ENCODE measurements at places on chromosomes 16 and 17. TPM values are rescaled to one million over a fixed set of nuclear protein-coding genes. Genes with fewer than 3 reads are reported as not detected.

Gene PRSS33
- total RNA-seq, result not detected

- DNase-seq, result no peak
- no peak overlapping the region for H3K27ac ChIP-seq
- no peaks in the 10 kb centered on the region for H3K36me3 ChIP-seq
- no peak overlapping the region for H3K4me3 ChIP-seq
- H3K4me1 ChIP-seq, result no peaks in the 10 kb centered on the region
Observed at GRCh38 chr17:70901870-70902269, 732.5 kb downstream of the KCNJ2 start.

Gene MGAT5B
- 7.4 TPM for total RNA-seq

Gene FOXJ1
- total RNA-seq, result 5.5 TPM

Gene TBC1D3G
- total RNA-seq, result 1.2 TPM

Gene PRSS22
- 7.7 TPM for total RNA-seq

DNA sequence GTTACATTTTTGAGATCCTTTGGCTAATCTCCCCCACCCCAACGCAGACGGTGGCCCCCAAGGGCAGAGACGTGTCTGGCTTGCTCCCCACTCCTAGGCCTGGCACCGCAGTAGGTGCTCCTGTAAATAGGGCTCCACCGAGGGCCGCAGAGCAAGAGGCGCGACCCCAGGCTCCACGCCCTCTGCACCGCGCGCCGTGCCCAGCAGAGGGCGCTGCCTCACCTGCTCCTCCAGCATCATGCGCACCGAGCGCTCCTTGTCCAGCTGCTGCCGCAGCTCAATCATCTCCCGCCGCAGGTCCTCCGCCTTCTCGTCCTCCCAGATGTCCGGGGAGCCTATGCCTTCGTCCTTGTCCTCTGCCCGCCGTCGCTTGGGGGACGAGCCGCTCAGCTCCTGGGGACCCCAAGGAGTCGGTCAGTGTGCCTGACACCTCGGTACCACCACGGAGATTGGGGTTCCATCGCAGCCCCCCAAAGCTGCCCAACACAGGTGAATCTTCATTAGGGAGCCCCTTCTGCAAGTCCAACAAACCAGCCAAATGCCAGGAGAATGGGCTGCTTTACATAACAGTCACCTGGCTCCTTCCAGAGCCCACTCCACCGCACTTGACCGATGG lies 11.2 kb downstream of the TFAP4 start:
- H3K4me1 ChIP-seq, result peaks cover 4% of the 10 kb centered on the region
- DNase-seq, result peak; percentile 17
- no peaks in the 10 kb centered on the region for H3K27me3 ChIP-seq
- H3K36me3 ChIP-seq, result no peaks in the 10 kb centered on the region
- no peak overlapping the region for H3K4me3 ChIP-seq

GRCh38 chr16:24540602-24541210 lies 1.3 kb downstream of the RBBP6 start:
- DNase-seq, result peak; percentile 10
- H3K27me3 ChIP-seq, result no peaks in the 10 kb centered on the region
- peaks cover 5% of the 10 kb centered on the region for H3K36me3 ChIP-seq
- H3K4me3 ChIP-seq, result peak overlapping the region; percentile 97
- H3K27ac ChIP-seq, result peak overlapping the region; percentile 100

Gene DYNLRB2
- 11.6 TPM for total RNA-seq

GRCh38 chr17:56910509-56911235 lies 3.2 kb downstream of the TRIM25 start:
- peaks cover 19% of the 10 kb centered on the region for H3K36me3 ChIP-seq
- no peak overlapping the region for H3K4me3 ChIP-seq
- no peaks in the 10 kb centered on the region for H3K27me3 ChIP-seq
- DNase-seq, result no peak

Gene MMP28
- total RNA-seq, result 12.4 TPM

GRCh38 chr16:72963533-72964315 lies 84.2 kb downstream of the ZFHX3 start:
- no peaks in the 10 kb centered on the region for H3K27me3 ChIP-seq
- no peak overlapping the region for H3K27ac ChIP-seq
- H3K4me3 ChIP-seq, result no peak overlapping the region
- H3K36me3 ChIP-seq, result peaks cover 12% of the 10 kb centered on the region

- H3K4me1 ChIP-seq, result peaks cover 5% of the 10 kb centered on the region
- H3K4me3 ChIP-seq, result no peak overlapping the region
- H3K36me3 ChIP-seq, result no peaks in the 10 kb centered on the region
- H3K27ac ChIP-seq, result no peak overlapping the region
- no peak for DNase-seq
Observed at GRCh38 chr16:49464093-49464492, 90.5 kb downstream of the C16orf78 start.

GRCh38 chr16:28140788-28141618 lies 70.8 kb downstream of the XPO6 start:
- H3K27me3 ChIP-seq, result no peaks in the 10 kb centered on the region
- no peak overlapping the region for H3K27ac ChIP-seq
- H3K36me3 ChIP-seq, result no peaks in the 10 kb centered on the region
- peak; percentile 17 for DNase-seq

DNA sequence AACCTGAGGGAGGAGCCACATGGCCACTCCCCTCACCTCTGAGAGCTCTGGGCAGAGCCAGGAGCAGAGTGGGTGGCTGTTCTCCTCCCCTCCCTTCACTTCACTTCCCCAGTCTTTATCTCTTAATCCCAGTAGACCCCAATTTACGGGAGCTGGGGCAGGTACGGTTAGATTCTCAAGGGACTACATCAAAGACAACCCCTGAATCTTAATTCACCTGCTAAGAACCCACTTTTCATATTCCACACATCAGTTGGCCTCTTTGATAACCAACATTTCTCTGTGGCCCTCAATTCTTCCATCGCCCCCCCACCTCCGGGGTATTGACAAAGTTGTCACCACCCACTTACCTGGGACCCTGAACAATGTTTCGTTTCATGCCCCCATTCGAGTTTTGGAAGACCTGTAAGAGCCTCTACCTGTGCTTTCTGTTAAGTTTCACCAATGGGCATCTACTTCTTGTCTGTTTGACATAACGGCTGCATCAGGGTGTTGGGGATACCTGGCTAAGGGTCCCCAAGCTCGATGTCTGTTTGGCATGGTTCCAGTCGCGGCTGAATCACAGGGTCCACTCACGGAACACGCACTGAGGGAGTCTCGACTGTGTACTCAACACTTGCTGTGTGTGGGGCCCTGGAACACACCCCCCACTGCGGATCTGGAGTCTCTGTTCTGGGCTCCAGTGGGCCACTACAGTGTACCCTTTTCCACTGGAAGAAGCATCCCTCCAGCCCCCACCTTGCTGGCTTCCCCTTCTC lies 27.8 kb downstream of the SLC38A8 start:
- no peak overlapping the region for H3K27ac ChIP-seq
- no peak for DNase-seq
- H3K36me3 ChIP-seq, result no peaks in the 10 kb centered on the region

Gene CRYM
- total RNA-seq, result 0.81 TPM

DNA sequence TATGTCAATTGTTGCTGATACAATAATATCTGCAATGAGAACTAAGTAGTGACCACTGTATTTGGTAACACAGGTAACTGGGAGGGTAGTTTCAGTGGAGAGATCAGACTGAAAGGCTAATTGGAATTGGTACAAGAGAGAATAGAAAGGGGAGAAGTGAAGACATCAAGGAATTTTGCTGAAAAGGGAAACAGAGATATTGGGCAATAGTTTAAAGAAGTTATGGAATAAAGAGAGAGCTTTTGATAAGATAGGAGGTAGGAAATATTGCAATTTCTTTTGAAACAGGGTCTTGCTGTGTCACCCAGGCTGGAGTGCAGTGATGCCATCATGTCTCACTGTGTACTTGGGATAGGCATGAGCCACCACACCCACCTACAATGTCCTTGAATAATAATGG lies 26.9 kb upstream of the CDH11 start:
- H3K27ac ChIP-seq, result no peak overlapping the region
- H3K4me3 ChIP-seq, result no peak overlapping the region
- no peaks in the 10 kb centered on the region for H3K4me1 ChIP-seq
- no peaks in the 10 kb centered on the region for H3K36me3 ChIP-seq

Gene ATP1B2
- total RNA-seq, result 0.40 TPM

DNA sequence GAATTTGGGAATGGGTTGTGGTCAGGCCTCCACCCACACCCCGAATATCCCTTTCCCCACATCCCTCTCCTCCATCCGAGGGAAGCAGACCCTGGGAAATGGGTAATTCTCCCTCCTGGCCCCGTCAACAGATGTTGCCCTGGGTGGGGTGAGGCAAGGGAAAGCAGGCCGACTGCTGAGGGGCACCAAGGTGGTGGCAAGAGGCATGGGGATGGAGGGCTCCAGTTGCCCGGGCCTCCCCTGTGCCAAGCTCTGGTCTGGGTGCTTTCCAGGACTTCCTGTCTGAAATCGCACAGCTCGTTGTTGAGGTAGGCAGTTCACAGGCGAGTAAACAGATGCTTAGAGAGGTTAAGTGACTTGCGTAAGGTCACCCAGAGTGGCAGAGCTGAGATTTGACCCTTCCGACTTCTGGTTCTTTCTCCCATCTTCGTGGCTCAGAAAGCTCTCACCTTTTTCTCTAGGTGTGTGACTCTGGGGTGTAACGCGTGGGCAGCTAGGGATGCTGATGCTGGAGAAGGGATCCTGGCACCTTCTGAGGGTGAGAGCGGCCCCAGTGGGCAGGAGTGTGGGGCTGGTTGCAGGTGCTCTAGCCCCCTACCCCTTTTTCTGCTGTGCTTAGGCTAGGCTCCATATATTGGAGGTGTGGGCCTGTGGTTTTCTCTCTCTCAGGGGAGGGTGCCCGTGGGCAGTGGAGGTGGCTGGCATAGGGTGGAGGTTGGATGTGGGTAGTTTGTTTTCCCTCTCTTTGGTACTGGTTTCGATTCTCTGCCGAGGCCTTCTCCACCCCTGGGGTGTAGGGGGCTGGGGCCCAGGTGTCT lies 17.2 kb downstream of the RARA start:
- no peak overlapping the region for H3K4me3 ChIP-seq
- H3K27me3 ChIP-seq, result no peaks in the 10 kb centered on the region
- peaks cover 87% of the 10 kb centered on the region for H3K4me1 ChIP-seq
- peak overlapping the region; percentile 96 for H3K27ac ChIP-seq

Gene ENPP7
- not detected for total RNA-seq

DNA sequence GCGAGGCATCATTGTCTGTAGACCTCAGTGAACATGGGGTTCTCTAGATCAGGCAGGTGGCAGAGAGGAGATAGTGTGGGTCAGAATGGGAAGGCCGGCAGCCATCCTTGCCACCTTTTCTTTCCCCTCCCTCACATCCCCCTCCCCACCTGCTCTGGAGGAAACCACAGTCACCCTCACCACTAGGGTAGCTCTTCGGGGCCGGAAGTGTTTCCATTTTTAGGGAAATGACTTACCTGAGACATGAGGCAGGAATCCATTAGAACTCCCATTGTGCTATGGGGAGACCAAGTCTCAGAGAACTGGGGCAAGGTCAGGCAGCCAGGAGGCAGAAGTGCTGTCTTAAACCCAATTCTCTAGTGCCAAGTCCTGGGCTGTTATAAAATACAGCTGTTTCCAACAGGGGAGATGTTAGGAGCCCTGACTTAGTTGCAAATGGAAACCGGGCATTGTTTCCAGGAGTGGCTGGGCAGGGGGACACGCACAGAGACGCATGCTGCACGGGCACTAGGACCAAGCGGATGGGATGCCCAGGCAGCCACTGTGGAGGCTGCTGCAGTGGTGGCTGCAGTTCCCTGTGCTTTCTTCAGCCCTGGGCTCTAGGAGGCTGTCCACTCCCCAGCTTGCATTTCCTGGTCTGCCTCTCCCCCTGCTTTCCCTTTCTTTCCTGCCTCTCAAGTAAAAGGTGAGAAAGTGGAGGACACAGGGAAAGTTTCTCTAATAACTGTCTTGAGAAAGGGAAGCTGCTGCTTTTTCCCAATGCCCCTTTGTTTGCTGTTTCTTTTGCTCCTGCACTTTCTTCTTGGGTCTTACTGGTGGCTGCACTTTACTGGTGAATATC lies 2.8 kb downstream of the HAS3 start:
- peaks cover 39% of the 10 kb centered on the region for H3K4me1 ChIP-seq
- DNase-seq, result no peak
- H3K4me3 ChIP-seq, result no peak overlapping the region
- no peaks in the 10 kb centered on the region for H3K27me3 ChIP-seq

GRCh38 chr17:6061290-6061689 lies 8.9 kb upstream of the WSCD1 start:
- no peaks in the 10 kb centered on the region for H3K27me3 ChIP-seq
- H3K4me3 ChIP-seq, result no peak overlapping the region
- DNase-seq, result no peak
- no peaks in the 10 kb centered on the region for H3K4me1 ChIP-seq

DNA sequence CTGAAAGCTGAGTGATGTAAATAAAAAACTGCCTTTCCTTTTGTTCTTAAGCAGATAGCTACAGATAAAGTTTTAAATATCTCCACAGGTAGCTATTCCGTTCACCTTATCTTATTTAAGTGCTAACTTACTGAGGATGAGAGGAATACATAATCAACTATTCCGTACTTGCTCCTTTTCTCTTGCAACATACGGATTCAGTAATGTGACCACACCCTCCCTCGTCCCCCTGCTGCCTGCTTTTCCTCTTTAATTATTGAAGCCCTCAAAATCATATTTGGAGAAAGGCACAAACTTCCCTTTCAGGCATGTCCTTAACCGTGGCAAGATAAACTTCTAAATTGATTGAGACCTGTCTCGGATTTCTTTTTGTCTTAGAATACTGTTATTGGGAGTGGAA lies 101.4 kb downstream of the MAP2K4 start:
- H3K4me3 ChIP-seq, result no peak overlapping the region
- H3K27me3 ChIP-seq, result no peaks in the 10 kb centered on the region
- no peaks in the 10 kb centered on the region for H3K4me1 ChIP-seq
- H3K36me3 ChIP-seq, result peaks cover 15% of the 10 kb centered on the region

- H3K4me3 ChIP-seq, result no peak overlapping the region
- no peaks in the 10 kb centered on the region for H3K36me3 ChIP-seq
- no peaks in the 10 kb centered on the region for H3K27me3 ChIP-seq
- DNase-seq, result no peak
Observed at GRCh38 chr17:80937462-80938381, 53.9 kb upstream of the CHMP6 start.

DNA sequence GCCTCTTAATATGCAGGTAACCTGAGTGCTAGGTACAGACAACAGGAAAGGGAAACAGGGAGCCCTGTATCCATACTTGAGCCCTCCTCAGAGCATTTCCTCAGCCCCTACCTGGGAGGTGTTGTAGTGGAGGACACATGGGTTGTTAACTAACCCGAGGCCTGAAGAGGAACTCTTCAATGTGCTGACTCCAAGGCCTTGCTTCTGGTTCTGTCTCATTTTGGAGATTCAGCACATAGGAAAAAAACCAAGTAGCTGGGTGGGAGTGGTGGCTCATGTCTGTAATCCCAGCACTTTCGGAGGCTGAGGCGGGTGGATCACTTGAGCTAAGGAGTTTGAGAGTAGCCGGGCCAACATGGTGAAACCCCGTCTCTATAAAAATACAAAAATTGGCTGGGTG lies 24.8 kb downstream of the SNX11 start:
- no peak overlapping the region for H3K27ac ChIP-seq
- H3K27me3 ChIP-seq, result no peaks in the 10 kb centered on the region
- no peak overlapping the region for H3K4me3 ChIP-seq
- DNase-seq, result no peak

Gene TLCD1
- total RNA-seq, result 3.1 TPM

Data from thyroid gland (tissue), 4 donors.